ENCODE measurements at places on chromosomes 3 and 15.

GRCh38 chr3:149086232-149086988, at the start of gene HLTF:
Gene HLTF, minus strand, starts transcription at chr3:149086533. Its CDS starts 197 bp downstream, at chr3:149086336.
- peak; percentile 98 for DNase-seq

- peak; percentile 80 for DNase-seq
Measured at GRCh38 chr3:172675441-172676193, 35.2 kb downstream of the NCEH1 start.

- DNase-seq, result no peak
Measured at GRCh38 chr15:43215961-43216360, 4.9 kb downstream of the EPB42 start.

DNA sequence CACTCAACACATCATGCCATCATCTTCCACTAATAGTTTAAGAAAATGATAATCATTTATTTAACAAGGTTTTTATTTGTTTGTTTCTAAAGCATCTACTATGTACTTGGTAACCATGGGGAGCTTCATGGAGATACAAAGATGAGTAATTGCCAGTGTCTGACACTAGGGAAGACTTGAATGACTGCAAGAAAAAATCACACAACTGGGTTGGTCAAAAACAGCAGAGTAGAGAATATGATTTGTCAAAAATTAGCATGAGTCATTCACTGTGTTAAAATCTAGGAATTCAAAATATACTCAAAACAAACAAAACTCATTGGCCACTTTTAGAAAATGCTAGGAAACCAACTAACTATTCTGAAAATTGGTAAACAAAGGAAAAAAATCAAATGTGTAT, 6.3 kb downstream of the BNC1 start:
- no peak for DNase-seq

GRCh38 chr15:78989701-78990240, 44.9 kb upstream of the CTSH start:
- no peak for DNase-seq

DNA sequence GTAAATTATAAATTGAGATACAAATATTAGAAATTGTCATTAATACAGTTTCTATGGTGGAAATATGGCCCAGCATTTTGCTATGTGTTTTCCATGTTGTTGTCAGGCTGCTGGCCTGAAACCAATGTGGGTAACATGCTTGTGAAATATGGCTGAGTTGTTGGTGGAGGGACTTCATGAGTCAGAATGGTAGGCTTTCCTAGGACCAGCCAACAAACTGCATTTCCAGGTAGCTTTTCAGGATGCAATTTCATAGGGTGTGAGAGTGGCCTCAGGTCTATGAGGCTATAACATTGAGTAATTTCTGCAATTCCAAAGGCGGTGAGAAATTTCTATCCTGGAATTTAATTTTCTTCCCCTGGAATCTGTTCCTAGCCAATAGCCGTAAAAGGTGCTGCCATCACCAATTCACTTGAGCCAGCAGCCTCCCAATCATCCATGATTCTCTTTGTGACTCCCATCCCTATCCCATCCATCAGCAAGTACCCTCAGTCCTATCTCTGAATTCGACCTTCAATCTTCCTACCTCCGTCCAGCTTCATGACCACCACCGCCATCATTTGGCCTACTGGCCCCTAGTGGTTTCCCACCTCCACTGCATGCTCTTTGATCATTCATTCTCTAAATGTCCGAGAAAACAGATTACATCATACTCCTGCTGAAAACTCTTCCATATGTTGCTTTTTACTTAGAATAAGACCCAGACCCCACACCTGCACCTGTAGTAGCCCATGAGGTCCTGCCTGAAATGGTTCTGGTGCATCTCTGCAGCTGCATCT, 276.6 kb upstream of the CFAP20DC start:
- no peak for DNase-seq

DNA sequence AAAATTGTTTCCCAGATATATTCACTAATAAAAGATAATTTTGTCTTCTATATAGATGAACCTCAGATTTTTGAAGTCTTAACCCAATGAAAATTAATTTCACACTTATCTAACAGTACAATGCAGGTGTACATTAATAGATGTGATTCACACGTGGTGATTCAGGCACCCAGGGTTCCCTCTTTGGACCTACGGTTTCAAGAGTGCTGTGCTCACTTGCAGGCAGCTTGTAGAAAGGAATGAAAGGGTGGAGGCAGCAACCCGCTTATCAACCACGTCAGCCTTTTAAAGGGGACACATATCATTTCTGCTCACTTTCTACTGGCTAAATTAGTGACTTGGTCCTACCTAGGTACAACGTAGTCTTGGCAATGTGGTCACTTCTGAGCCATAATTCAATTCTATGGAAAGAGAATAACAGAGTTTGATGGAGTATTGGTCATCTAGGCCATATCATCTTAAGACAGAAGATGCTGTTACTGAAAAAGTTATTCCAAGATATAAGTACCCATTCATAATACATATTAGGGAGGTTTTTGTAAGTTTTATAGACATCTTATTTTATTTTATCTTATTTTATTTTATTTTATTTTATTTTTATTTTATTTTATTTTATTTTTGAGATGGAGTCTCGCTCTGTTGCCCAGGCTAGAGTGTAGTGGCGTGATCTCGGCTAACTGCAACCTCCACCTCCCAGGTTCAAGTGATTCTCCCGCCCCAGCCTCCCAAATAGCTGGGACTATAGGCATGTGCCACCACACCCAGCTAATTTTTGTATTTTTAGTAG, 37.9 kb downstream of the ACP3 start:
- no peak for DNase-seq

GRCh38 chr3:55859305-55859704, 372.2 kb upstream of the WNT5A start:
- DNase-seq, result no peak
